ENCODE measurements at places on chromosomes 6 and 20. TPM values are rescaled to one million over a fixed set of nuclear protein-coding genes. Genes with fewer than 3 reads are reported as not detected.

The MAP3K7 gene
- 17.7 TPM for total RNA-seq

The SNX14 gene
- total RNA-seq = 43.4 TPM

The FERMT1 gene
- total RNA-seq = 4.9 TPM

The MAP1LC3A gene
- 34.8 TPM for total RNA-seq

The TTK gene
- total RNA-seq = 43.0 TPM

The CGA gene
- not detected for total RNA-seq

The MUCL3 gene
- not detected for total RNA-seq

The NCOA7 gene
- total RNA-seq = 6.1 TPM

The OTOR gene
- not detected for total RNA-seq

The ESR1 gene
- total RNA-seq = under 0.01 TPM

The KHDC1 gene
- 6.1 TPM for total RNA-seq

The HLA-DMA gene
- 2.7 TPM for total RNA-seq

The ZNF165 gene
- total RNA-seq = 0.45 TPM

The CNKSR3 gene
- 6.8 TPM for total RNA-seq

The POM121L2 gene
- not detected for total RNA-seq

The GNRH2 gene
- not detected for total RNA-seq

The VNN1 gene
- not detected for total RNA-seq

The TCF21 gene
- 9.8 TPM for total RNA-seq

The GSTA3 gene
- total RNA-seq = not detected

The STK35 gene
- 11.3 TPM for total RNA-seq

The CLPSL2 gene
- total RNA-seq = not detected

The TLDC2 gene
- total RNA-seq = 0.34 TPM

The PDYN gene
- total RNA-seq = not detected

The GPX5 gene
- not detected for total RNA-seq

The PXDC1 gene
- 40.9 TPM for total RNA-seq

The SNRPB gene
- total RNA-seq = 670 TPM

The WFDC10B gene
- not detected for total RNA-seq

The GPLD1 gene
- total RNA-seq = 0.15 TPM

The VWA7 gene
- 0.67 TPM for total RNA-seq

The LY6G5B gene
- total RNA-seq = 0.84 TPM

The ID4 gene
- 0.89 TPM for total RNA-seq

The OR2B6 gene
- not detected for total RNA-seq

The FAM209B gene
- total RNA-seq = not detected

The BTN1A1 gene
- total RNA-seq = not detected

The SPATA25 gene
- 0.15 TPM for total RNA-seq

The VSTM2L gene
- total RNA-seq = 1.5 TPM

The HCRTR2 gene
- not detected for total RNA-seq

The DHX35 gene
- 5.5 TPM for total RNA-seq

The GTSF1L gene
- not detected for total RNA-seq

The SLC35D3 gene
- not detected for total RNA-seq

The SLC25A27 gene
- 2.4 TPM for total RNA-seq

The RSPH4A gene
- total RNA-seq = not detected

The LHFPL5 gene
- not detected for total RNA-seq

The CCDC167 gene
- 79.8 TPM for total RNA-seq

The PAX1 gene
- not detected for total RNA-seq

The TRERF1 gene
- total RNA-seq = 7.0 TPM

The GABRR1 gene
- total RNA-seq = not detected

The SLPI gene
- not detected for total RNA-seq

The NOTCH4 gene
- 2.0 TPM for total RNA-seq

Measured in bronchus fibroblast of lung (primary cell).